ENCODE measurements at places on chromosomes 1 and 21. TPM values are rescaled to one million over a fixed set of nuclear protein-coding genes. Genes with fewer than 3 reads are reported as not detected.

The INSRR gene
- total RNA-seq, result 0.05 TPM

The CFAP45 gene
- 0.25 TPM for total RNA-seq

The AKIRIN1 gene
- total RNA-seq, result 74.5 TPM

The SELE gene
- total RNA-seq, result not detected

The APOBEC4 gene
- total RNA-seq, result not detected

The E2F2 gene
- 112 TPM for total RNA-seq

The MMEL1 gene
- 2.9 TPM for total RNA-seq

The JMJD4 gene
- total RNA-seq, result 15.4 TPM

The CGN gene
- total RNA-seq, result 0.17 TPM

The HYI gene
- total RNA-seq, result 20.6 TPM

The FLG2 gene
- total RNA-seq, result not detected

The ARTN gene
- total RNA-seq, result 0.10 TPM

The C1QB gene
- total RNA-seq, result not detected

The PYGO2 gene
- 50.2 TPM for total RNA-seq

The TRAPPC3 gene
- 59.3 TPM for total RNA-seq

The TCHHL1 gene
- not detected for total RNA-seq

The HSD3B1 gene
- total RNA-seq, result not detected

The ANXA9 gene
- total RNA-seq, result not detected

The ZC3H12A gene
- 16.8 TPM for total RNA-seq

The GNG12 gene
- total RNA-seq, result 0.04 TPM

The CCDC185 gene
- not detected for total RNA-seq

The FCMR gene
- 157 TPM for total RNA-seq

The CLEC20A gene
- not detected for total RNA-seq

All from activated CD4-positive, alpha-beta T cell treated with anti-CD3 and anti-CD28 coated beads, Interleukin-2, amount 10 ng/mL, durations not matched to agents 7 days and 5 days (primary cell).